Stimulated activated CD8-positive, alpha-beta memory T cell treated with anti-CD3 and anti-CD28 coated beads, Interleukin-7, amount 100 ng/mL, for 1 hour (primary cell): ENCODE measurements at places on chromosomes 5 and 9.
A peak's percentile ranks its signal among the peaks of the same experiment; 100 is the strongest.

DNA sequence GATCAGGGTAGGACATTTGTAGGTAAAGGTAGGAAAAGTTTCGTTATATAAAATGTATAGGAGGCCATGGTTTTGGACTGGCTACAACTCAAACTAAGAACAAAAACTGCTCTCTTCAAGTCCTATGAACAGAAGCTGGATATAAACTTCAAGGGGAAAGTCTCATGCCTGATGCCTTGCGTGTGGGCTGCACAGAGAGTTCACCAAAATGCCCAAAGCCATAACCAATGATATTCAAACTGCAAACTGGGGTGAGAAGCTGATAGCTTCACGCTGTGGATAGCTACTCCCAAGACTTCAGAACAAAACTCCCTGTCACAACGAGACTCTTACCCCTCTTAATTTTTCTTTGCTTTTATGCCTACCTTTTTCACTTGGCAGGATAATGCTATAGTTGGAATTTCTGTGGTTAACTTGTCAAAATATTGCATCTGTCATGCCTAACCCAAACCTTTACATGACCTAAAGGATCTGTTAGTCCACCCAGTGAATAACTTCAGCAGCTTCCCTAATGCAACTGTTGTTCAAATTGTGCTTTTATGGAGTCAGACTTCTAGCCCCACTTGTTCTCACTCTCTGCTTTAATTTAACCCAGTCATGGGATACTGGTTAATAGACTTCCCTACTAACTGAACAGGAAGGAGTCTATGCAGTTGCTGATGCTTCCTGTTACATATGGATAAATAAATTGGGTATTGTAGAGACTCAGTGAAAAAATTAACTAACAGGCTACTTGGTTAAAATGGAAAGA, 71.9 kb downstream of the SFXN1 start:
- DNase-seq: no peak

GRCh38 chr9:124664143-124664542, 107.0 kb downstream of the NR6A1 start:
- no peak for DNase-seq

GRCh38 chr5:32578363-32578762, 7.0 kb upstream of the SUB1 start:
- DNase-seq: no peak

- no peak for DNase-seq
These were observed 70.8 kb upstream of the TGFBR1 start for GRCh38 chr9:99034149-99034548.

GRCh38 chr9:113355040-113355596, 5.8 kb downstream of the BSPRY start:
- DNase-seq: no peak

- no peak for DNase-seq
These were observed 17.4 kb upstream of the ENTREP1 start for GRCh38 chr9:69307446-69308205.

DNA sequence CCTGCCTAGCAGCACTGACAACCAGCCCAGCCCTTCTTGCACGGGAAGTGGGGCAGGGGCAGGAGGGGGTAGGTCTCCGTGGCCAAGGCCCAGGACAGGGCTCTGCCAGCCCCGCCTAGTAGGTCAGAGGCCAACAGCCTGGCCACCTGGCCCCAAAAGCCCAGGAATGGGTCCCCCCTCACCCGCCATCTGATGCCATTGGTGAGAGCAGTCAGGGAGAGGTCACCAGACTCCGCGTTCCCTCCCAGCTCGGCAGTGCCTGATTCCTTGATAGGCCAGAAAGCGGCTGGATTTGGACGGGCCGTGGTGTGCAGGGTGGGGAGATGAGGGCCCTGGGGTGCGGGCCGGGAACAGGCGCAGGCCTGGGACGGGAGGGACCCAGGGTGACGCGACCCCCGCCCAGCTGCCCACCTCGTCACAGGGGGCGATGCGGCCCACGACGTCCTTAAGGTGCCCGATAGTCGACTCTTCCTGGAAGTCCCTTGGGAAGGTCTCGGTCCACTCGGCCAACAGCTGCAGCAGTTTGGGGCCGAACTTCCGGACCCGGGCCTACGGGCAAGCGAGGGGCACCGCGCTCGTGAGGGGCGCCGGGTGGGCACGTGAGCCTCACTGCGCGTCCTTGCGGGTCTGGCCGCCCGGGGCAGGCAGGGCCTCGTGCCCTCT, 64.5 kb upstream of the RNF130 start:
- DNase-seq: no peak

DNA sequence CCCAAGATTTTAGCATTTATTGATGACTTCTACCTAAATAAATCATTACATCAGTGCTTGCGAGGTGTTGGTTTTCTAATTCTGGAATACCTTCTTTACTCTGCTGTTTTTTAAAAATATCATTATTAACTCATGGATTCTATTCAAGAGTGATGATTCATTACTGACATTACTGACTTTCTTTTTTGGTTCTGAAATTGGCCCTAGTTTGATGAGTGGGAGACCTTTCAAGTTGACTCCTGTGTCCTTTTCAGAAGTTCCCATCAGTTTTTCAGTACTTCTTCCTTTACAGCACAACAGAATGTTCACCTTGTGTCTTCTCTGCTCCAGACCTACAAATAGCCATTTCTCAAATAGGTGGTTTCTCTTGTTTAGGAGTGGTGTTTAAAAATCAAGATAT, 114.1 kb downstream of the PCSK5 start:
- DNase-seq: no peak

DNA sequence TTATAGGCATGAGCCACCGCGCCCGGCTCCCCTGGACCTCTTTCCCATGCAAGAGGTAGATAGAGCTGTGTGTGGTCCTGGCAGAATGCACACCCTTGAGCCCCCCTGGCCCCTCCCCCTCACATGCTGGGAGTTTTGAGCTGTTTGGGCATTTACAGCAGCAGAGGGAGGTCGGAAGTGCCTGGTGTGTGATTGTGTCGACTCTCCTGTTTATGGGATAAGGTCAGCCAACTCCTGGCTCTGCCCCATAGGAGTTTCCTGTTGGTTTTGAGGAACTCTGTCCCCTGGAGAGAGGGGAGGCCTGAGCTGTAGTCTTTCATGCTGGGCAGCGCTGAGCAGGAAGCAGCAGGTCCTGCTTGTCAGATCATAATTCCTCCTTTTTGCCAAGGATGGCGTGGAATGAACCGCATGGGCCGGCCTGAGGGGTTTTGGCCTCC, 6.0 kb downstream of the LRRC8A start:
- DNase-seq: no peak

DNA sequence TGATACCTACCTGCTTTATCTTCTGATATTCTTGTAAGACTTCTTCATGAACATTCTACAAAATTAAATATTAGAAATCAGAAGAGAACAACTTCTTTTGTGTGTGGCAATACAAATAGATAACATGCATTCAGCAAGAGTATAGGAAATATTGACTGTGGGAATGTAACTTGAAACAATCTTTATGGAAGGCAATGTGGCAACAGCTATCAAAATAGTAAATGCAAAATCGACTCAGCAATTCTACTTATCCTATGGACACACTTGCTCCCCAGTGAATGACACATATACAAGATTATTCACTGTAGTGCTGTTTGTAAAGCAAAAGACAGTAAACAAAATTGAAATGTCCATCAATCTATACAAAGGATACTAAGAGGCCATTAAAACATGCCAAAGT, 66.5 kb upstream of the GLRX start:
- no peak for DNase-seq

- DNase-seq: no peak
These were observed 268.4 kb downstream of the ELAVL2 start for GRCh38 chr9:23557689-23558088.

DNA sequence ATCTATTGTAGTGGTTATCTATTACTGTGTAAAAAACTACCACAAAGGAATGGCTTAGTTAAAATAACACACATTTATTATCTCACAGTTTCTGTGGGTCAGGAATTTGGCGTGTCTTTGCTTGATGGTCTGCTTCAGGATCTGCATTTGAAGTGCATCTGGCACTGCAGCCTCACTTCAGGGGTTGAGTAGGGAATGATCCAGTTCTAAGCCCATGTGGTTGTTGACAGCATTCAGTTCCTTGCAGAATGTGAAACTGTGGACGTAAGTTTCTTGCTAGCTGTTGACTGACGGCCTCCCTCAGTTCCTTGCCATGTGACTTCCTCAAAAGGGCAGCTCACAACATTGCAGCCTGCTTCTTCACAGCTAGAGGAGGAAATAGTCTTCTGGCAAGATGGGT, 2.1 kb upstream of the OGN start:
- DNase-seq: peak; percentile 8

GRCh38 chr5:87340716-87341115, 72.0 kb downstream of the CCNH start:
- DNase-seq: no peak

DNA sequence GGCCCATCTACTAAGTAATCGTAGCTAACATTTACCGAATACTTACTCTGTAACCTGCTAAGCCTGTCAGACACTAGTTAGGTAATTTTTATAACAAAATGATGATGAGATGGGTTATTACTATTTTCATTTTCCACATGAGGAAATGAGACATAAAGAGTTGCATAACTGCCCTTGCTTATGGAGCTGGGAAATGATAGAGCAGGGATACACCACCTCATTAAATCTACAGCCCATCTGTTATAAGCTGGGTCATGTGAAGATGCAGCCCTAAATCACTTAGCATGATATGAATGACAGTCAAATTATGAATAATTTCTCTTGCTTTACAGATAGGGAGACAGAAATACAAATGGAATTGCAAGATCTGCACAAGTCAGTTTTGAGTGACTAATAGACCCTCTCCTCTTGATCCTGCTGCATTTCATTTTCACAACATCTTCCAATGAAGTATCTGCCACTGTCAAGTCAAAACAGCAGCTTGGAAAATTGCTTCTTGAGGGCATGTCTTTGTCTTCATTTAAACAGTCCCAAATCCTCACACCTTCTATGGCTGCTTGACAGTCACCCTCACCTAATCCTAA, 364.7 kb downstream of the PRELID2 start:
- no peak for DNase-seq

- no peak for DNase-seq
These were observed 75.7 kb upstream of the PIK3R1 start for GRCh38 chr5:68139611-68140441.

GRCh38 chr5:149423049-149423793, 44.1 kb upstream of the IL17B start:
- DNase-seq: no peak

DNA sequence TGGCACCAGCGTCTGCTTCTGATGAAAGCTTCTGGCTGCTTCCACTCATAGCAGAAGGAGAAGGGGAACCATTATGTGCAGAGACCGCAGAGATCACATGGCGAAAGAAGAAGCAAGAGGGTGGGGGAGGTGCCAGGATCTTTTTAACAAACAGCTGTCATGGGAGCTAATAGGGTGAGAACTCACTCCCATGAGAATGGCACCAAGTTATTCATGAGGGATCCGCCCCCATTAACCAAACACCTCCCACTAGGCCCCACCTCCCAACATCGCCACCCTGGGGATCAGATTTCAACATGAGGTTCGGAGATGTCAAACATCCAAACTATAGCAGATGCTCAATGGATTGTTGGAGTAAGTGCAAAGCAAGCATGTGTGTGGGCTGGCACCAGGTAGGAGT, 125.8 kb upstream of the SLIT3 start:
- DNase-seq: no peak

- DNase-seq: no peak
These were observed 6.8 kb downstream of the TSSK1B start for GRCh38 chr5:113427871-113428574.

DNA sequence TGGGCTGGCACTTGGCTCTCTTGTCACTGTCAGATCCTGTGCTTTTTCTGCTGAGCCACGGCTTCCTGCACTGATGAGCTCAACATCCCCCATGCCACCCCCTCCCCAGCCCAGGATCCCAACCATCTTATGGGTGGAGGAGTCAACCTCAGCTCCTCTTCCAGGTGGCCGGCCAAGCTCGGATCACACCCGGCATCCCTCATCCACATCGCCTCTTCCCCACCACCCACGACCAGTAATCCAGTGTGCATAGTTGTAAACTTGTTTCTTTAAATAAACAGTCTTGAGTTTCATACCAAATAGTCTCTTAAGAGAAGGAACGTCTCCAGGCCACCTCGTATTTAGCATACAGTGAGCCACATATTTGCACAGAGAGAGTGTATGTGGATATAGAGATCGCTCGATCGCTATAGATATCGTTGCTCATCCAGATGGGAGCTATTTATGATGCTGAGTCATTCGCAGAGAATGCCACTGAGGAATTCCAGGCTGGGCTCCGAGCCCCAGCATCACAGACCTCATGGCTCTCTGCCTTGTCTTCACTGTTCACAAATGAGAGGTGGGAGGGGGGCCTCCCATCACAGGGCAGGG, 61.8 kb upstream of the CPLX2 start:
- no peak for DNase-seq

DNA sequence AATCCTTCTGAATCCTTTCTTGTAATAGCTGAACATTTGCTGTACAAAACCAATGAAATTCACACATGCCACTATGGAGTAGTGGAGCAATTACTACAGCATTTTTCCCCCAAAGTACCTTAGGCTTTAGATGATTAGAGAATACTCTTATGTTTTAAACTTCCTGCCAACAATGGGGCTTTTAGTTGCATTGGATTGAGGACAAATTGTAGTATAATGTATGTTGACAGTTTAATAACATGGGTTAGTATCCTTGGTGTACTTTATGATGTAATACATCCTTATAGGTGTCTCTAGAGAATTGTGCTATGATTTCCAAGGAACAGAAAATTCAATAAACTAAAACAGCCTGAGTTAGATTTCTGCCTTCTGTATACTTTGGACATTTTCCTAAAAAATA, 422.7 kb upstream of the GRAMD2B start:
- DNase-seq: no peak

GRCh38 chr5:126780165-126780827, 3.4 kb downstream of the LMNB1 start:
- peak; percentile 11 for DNase-seq

DNA sequence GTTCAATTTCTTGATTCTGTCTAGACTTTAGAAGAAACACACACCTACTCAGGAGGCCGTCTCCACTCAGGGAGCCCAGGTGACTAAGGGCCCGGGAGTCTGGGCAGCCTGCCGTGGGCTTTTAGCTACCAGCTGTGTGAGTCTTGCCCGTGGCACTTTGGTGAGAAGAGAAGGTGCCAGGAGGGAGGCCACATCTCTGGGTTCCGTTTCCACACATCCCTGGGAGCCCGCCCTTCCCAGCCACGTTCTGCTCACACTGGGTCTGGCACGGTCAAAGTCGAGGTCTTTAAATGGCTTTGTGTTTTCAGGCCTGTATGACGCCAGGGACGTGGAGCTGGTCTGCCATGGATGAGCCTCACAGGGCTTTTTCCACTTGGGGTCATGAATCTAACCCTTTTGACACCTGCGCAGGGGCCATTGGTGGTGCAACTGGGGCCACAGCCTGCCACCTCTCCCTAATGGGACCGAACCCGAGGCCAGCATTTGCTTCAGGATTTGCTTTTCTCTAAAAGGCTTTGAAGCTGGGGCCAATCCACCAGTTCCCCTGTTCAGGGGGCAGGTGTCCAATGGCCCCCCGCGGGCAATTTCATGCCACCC, 17.2 kb upstream of the FCN2 start:
- no peak for DNase-seq
